AG04450 (cell line): ENCODE measurements at places on chromosomes 5 and 9.

- no peak for DNase-seq
These were observed 96.2 kb downstream of the AUH start for GRCh38 chr9:91265514-91265913.

DNA sequence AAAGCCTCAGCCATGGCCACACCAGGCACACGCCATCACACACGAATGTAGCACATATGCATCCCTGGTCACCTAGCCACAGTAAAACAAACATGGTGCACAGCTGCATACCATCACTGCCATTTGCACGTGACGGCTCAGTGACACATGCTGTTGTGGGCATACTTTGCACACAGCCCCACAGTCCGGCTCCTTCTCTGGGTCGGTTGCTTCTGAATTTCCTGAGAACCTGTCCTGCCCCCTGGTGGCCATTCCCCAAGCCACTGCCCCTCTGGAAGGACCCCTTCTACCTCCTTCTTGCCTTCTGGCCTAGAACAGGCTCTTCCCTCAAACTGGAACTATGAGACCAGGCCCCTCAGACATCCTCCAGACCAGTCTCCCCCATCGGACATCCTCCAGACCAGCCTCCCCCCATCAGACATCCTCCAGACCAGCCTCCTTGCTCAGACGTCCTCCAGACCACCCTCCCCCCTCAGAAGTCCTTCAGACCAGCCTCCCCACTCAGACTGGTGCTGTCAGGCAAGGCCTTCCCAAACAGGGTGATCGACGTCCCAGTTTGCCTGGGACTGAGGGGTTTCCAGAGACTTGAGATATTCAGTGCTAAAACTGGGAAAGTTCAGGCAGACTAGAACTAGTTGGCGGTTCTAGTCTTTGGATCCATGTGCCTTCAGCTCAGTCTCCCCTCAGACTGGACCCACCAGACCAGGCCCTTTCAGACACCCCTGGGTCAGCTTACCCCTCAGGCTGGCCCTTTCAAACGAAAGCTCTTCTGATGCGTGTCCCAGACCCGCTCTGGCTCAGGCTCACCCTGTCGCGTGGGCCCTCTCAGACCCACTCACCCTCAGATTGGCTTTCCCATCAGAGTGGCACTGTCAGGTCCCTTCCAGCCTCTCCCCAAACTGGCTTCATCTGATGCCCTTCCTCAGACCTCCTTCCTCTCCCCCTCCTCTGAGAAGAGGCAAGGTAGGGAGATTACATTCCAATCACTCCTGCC lies 24.3 kb upstream of the ENHO start:
- peak; percentile 10 for DNase-seq

DNA sequence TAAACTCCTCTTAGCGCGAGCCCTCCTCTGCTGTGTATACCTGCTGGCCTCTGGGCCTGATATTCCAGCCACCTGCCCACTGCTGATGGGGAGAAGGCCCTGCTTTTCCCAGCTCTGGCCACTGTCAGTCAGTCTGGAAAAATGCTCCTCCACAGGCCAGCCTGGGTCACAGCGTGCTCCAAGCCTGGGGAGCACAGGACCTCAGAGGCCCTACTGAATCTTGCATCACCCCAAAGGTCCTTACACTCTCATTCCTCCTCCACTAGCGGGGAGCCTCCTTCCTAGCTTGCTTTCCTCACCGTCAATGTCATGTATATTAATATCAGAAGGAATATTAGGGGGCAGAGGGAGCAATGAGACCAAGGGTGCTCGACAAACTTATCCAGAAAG lies 73.7 kb downstream of the SHB start:
- DNase-seq: no peak

GRCh38 chr5:67010684-67011409 lies 185.8 kb downstream of the CD180 start:
- DNase-seq: peak; percentile 32

GRCh38 chr5:159469496-159470372 lies 139.4 kb upstream of the IL12B start:
- DNase-seq: no peak

DNA sequence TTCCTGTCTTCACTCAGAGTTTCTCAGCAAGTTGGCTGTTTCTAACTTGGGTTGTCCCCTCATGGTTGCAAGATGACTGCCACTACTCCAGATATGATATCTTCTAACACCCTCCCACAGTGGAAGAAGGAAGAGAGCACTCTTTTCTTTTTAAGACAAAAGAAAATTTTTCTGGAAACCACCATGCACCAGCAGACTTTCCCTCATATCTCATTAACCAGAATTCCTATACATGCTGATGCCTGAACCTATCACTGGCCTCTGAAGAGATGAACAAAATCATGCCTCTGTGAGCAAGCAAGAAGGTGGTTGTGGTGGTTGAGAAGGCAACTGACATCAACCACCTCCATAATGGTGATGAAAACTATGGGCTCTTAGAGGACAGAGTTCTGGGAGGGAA lies 56.8 kb downstream of the FEM1C start:
- DNase-seq: no peak

DNA sequence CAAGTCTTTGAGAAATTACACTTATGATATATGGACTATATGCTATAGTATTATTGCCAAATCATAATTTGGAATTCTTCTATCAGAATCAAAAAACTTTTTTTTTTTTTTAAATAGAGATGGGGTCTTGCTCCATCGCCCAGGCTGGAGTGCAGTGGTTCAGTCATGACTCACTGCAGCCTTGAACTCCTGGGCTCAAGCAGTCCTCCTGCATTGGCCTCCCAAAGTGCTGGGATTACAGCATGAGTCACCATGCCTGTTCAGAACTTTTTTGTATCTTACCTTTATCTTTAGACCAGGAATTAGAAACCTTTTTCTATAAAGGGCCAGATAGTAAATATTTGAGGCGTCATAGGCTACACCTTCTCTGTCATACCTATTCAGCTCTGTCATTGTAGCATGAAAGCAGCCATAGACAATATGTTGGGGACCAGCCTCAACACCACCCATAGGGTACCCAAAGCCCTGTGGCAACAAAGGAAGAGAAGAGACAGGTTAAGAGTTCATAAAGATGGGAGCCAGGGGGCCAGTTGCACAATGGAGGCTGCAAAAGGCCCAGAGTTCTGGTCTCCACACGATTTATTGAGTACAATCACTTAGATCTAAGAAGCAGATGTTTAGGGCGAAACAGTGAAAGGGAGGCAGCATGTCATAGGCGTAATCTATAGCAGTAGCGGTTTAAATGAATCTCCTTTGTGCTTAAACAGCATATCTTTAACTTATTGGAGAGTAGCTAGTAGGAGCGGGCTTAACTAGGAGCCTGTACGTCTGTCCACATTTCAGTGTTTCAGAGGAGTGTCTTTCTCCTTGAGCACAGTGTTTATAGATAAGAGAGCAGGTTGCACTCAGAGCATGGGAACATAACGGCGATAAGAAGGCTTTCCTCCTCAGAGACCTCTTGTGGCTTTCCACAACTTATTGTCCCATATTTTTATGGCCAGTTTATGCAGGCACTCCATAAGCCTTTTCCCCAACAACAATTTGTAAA lies 12.5 kb downstream of the ECM2 start:
- DNase-seq: no peak

- DNase-seq: no peak
These were observed 224.1 kb upstream of the ISL1 start for GRCh38 chr5:51159164-51159563.

GRCh38 chr5:126927429-126927828 lies 102.9 kb downstream of the MARCHF3 start:
- DNase-seq: no peak

DNA sequence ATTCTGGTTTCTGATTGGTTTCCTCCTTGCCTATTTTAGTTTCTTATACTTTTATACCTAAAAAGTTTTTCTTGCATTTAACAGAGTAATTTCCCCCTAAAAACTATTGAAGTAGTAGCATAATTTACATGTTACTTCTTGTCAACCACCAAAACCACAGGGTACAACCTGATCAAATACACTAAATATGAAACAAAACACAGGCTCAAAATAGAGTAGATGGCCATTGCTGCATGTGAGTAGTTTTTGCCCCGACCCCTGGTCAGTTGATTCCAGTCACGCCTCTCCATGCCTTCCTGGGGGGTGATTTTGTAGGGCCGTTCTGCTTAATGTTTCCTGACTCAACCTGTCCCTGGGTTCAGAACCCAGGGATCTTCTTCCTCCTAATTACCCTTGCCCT lies 101.8 kb downstream of the TLE4 start:
- DNase-seq: no peak

- DNase-seq: no peak
These were observed 64.3 kb downstream of the RXRA start for GRCh38 chr9:134390537-134390936.

- no peak for DNase-seq
These were observed 7.3 kb upstream of the FOXB2 start for GRCh38 chr9:77011973-77012821.

DNA sequence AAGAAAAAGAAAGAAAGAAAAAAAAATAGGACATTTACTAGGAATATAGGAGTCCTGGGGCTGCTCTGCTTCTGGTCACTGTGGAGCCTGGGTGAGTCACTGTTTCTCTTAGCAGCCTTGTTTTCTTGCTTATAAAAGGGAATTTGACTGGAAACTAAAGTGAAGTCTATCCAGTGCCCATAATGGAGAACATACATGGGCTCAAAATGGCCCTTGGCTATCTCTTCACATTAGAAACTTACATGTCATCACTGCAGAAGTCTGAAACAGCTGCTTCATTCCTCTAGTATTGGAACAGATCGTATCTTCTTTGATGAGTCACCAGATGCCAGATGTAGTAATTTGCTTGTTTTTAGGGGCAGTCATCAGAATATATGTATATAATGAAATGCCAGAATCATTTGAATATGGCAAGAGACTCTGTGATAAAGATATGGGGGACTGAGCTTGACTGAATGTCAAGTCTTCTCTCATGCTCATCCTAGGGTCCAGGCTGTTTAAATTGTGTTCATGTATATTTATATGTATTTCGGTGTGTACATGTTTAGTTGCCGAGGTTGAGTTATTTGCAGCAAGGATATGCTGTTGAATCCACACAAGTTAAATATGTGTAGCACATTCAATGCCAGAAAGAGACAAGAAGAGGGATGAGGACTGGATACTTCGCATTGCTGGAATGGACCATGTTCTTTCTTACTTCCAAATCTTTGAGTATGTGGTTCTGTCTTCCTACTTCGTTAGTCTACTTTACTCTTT lies 56.7 kb downstream of the SGCD start:
- DNase-seq: peak; percentile 32

- no peak for DNase-seq
These were observed 103.0 kb downstream of the PCSK5 start for GRCh38 chr9:75993434-75993833.

DNA sequence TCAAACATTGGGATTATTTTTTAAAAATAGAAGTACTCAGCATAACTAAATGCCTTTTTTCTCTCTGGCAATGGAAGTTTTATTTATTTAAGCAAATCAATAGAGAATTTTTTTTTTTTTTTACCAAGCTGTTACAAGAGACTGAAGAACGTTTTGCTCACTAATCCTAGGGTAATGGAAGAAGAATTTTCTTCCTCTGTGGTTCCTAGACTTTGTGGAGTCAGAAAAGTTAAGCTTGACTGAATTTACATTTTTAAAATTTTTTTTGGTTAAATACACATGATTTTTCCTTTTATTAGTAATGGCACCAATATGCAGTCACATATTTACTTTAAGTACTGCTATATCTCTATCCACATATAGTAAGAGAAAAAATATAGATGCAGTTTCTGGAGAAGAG lies 189.8 kb downstream of the PCSK1 start:
- DNase-seq: no peak

GRCh38 chr9:125479846-125480615 lies 218.4 kb downstream of the GAPVD1 start:
- DNase-seq: no peak

DNA sequence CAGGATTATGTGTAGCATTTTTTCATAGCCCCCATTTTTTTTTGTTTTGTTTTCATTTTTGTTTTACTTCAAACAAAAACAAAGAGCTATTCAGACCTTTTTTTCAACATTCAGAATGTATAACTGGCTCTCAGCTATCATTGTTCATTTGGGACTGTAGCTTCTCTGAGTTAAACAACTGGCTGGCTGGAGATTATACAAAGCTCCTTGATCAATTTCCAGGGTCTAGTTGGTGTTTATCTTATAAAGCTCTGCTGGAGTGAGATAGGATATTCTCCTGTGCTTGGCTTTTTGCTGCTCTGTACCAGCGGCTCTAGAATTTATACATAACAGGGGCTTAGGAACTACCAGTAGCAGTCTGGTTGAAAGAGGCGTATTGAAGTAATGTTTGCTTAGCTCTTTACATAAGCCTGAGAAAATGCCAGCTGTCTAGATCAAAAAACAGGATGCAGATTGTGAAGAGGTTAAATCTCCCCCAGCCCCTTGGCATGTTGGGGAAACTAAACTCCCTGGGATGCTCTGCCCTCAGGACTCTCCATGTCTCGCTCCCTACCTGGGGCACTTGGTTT lies 15.2 kb downstream of the GARNL3 start:
- DNase-seq: no peak

GRCh38 chr9:137163805-137164204 lies 6.0 kb downstream of the LRRC26 start:
- no peak for DNase-seq

DNA sequence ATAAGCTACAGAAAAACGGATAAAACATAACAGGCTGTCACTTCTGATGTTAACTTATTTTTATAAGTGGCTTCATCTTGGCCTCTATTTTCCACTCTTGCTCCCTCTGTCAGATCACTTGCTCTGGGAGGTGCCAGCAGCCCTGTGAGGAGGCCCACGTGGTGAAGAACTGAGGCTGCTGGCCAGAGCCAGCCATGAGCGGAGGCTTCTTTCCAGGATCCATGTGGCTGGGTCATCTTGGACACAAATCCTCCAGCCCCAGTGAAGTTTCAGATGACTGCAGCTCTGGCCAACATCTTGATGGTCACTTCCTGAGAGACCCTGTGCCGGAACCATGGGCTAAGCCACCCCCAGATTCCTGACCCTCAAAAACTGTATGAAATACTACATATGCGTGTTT lies 7.5 kb upstream of the CMBL start:
- no peak for DNase-seq

- no peak for DNase-seq
These were observed 128.3 kb downstream of the EFNA5 start for GRCh38 chr5:107542428-107542827.

DNA sequence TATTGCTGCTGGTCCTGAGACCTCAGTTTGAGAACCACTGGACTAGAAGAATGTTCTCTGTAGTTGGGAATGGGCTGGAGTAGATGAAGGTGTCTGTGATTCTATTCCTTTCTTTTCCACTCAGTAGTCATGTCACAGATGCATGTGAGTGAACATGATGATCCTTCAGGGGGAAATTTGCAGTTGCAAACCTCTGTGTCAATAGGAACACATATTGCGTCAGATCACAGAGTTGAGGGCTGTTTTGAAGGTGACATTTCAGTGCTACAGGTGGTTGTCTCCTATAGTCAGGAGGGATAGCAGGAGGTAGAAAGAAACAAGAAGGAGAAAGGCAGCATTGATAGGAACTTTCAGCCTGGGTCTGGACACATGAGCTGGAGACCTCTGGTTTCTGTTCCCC lies 239.3 kb downstream of the ARHGEF28 start:
- DNase-seq: no peak

GRCh38 chr9:128127568-128127989 lies at the start of gene PTGES2:
TSS of gene PTGES2 (minus strand) at chr9:128127729. CDS start at chr9:128127717, 12 bp downstream.
- peak; percentile 32 for DNase-seq
